HCT116 (cell line): ENCODE measurements at places on chromosomes 7 and 10. TPM values are rescaled to one million over a fixed set of nuclear protein-coding genes. Genes with fewer than 3 reads are reported as not detected.
A peak's percentile ranks its signal among the peaks of the same experiment; 100 is the strongest.

DNA sequence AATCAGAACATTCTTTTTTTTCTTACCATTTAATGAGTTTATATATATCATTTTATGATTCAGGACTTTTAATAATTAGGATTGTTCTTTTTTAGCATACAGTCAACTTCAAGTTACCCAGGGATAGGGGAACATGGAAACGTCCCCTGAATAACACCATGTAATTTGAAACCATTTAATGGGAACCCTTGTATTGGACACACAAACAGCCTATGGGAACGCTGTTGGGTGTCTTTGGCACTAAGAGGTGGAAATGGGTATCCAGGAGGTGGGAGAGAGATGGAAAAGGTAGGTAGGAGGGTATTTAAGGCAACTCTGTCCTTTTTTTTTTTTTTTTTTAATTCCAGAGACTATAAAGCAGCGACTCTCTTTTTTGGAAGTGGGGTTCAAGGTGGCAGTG lies 2.6 kb downstream of the LUC7L2 start:
- no peak overlapping the region for H3K27ac ChIP-seq
- no peaks in the 10 kb centered on the region for H3K27me3 ChIP-seq
- DNase-seq, result no peak
- peaks cover 11% of the 10 kb centered on the region for H3K36me3 ChIP-seq
- peaks cover 22% of the 10 kb centered on the region for H3K4me1 ChIP-seq
- H3K4me3 ChIP-seq, result no peak overlapping the region

DNA sequence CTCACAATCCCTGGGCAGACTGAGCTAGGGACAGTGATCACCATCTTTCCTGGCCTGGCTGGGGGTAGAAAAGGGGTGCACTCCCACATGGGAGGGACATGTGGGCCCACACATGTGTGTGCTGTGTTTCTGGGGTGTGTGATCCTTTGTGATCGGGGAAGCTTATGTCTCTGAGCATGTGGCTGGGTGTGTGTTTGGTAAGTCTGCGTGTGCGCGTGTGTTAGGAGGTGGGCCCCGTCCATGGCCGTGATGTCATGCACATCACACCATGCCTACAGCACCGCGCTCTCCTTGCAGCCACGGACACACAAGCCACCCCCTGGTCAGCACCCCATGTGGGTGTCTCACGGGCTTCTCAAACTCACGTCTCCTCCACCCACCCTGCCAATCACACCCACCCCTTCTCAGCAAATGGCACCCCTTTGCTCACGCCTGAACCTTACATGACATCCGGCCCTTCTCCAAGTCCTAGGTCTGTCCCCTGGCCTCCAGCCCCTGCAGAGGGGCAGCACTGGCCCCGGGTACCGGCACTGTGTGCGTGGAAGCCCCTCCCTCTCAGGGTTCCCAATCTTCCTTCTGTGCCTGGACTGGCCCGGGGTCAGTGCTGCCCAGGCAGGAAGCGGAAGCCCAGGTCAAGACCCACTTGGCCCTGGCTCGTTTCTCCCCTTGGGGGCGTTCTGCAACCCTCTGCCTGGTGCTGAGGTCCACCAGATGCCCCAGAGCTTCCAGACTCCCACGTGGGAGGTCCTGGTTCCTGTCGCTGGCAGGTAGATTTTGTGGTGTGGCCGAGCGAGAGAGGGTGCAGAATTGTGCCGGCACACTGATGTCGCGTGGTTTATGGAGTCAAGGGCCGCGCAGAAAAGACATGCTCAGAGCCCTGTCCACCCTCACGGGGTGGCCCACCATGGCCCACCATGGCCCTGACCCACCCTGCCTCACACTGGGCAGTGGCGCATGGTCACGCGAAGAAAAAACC lies 12.6 kb downstream of the SLC29A4 start:
- no peak overlapping the region for H3K4me3 ChIP-seq
- no peaks in the 10 kb centered on the region for H3K4me1 ChIP-seq
- no peak for DNase-seq

- H3K27ac ChIP-seq, result no peak overlapping the region
- H3K4me1 ChIP-seq, result no peaks in the 10 kb centered on the region
- H3K27me3 ChIP-seq, result no peaks in the 10 kb centered on the region
- H3K4me3 ChIP-seq, result no peak overlapping the region
- no peak for DNase-seq
Measured at GRCh38 chr10:4819067-4819466, 6.9 kb upstream of the AKR1E2 start.

DNA sequence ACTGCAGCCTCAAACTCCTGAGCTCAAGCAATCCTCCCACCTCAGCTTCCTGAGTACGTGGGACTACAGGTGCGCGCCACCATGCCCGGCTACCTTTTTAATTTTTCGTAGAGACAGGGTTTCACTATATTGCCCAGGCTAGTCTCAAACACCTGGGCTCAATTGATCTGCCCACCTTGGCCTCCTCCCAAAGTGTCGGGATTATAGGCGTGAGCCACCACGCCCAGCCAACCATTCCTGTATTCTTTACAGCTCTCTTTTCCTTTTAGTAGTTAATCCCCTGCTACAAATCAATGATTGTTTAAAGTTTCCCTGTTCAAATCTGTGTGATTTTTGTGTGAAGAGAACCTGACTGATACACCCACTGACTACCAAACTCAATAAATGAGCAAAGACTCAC lies 75.4 kb upstream of the SVIL start:
- no peak for DNase-seq

DNA sequence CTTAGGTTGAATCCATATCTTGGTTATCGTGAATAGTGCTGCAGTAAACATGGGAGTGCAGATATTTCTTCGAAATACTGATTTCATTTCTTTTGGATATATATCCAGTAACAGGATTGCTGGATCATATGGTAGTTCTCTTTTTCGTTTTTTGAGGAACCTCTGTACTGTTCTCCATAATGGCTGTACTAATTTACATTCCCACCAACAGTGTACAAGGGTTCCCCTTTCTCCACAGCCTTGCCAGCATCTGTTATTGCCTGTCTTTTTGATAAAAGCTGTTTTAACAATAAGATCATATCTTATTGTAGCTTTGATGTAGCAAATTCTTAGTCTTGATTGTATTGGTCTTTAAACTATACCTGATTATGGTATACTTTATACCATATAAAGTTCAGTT lies 45.3 kb downstream of the ZNRF2 start:
- no peak overlapping the region for H3K27ac ChIP-seq
- H3K36me3 ChIP-seq, result no peaks in the 10 kb centered on the region
- DNase-seq, result no peak
- H3K4me3 ChIP-seq, result no peak overlapping the region
- H3K27me3 ChIP-seq, result no peaks in the 10 kb centered on the region

DNA sequence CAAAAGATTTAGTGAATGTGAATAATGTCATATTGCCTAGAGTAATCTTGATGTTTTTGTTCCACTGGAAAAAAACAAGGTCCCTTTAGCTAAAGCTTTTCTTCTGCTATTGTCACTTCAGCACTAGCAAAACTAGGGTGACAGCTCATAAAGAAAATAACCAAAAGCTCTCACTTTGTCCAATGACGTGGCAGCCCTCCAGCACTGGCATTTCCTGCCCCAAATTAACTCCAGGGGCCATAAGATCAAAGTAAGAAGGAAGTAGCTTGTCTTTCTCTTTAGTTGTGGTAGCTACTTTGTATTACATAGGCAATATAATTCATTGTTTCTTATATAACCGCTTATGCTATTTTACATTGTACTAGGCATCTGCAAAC lies 47.3 kb downstream of the LRRN3 start:
- no peak overlapping the region for H3K4me3 ChIP-seq
- no peaks in the 10 kb centered on the region for H3K27me3 ChIP-seq
- peaks cover 27% of the 10 kb centered on the region for H3K4me1 ChIP-seq
- peak; percentile 62 for DNase-seq
- H3K27ac ChIP-seq, result peak overlapping the region; percentile 72
- no peaks in the 10 kb centered on the region for H3K36me3 ChIP-seq

GRCh38 chr7:22430457-22430856 lies 69.5 kb downstream of the STEAP1B start:
- H3K4me1 ChIP-seq, result peaks cover 8% of the 10 kb centered on the region; the same call in 1 of the 2 replicates
- no peaks in the 10 kb centered on the region for H3K36me3 ChIP-seq
- H3K4me3 ChIP-seq, result no peak overlapping the region
- DNase-seq, result no peak
- H3K27me3 ChIP-seq, result no peaks in the 10 kb centered on the region
- no peak overlapping the region for H3K27ac ChIP-seq

- H3K4me3 ChIP-seq, result no peak overlapping the region
- DNase-seq, result no peak
- no peaks in the 10 kb centered on the region for H3K36me3 ChIP-seq
- no peaks in the 10 kb centered on the region for H3K27me3 ChIP-seq
- no peaks in the 10 kb centered on the region for H3K4me1 ChIP-seq
- no peak overlapping the region for H3K27ac ChIP-seq
Measured at GRCh38 chr7:28142650-28143049, 37.9 kb downstream of the JAZF1 start.

GRCh38 chr10:95791425-95791979 lies 35.5 kb downstream of the ENTPD1 start:
- no peak for DNase-seq
- H3K4me3 ChIP-seq, result no peak overlapping the region
- H3K27me3 ChIP-seq, result no peaks in the 10 kb centered on the region

- no peak overlapping the region for H3K27ac ChIP-seq
- H3K4me3 ChIP-seq, result no peak overlapping the region
- no peaks in the 10 kb centered on the region for H3K4me1 ChIP-seq
- no peak for DNase-seq
- H3K27me3 ChIP-seq, result no peaks in the 10 kb centered on the region
Measured at GRCh38 chr7:111091593-111092358, 849 bp downstream of the LRRN3 start.

- DNase-seq, result no peak
- H3K36me3 ChIP-seq, result no peaks in the 10 kb centered on the region
- H3K27me3 ChIP-seq, result peaks cover 10% of the 10 kb centered on the region; the same call in 1 of the 2 replicates
- no peak overlapping the region for H3K4me3 ChIP-seq
- H3K27ac ChIP-seq, result no peak overlapping the region
- no peaks in the 10 kb centered on the region for H3K4me1 ChIP-seq
Measured at GRCh38 chr10:1159131-1160061, 103.2 kb downstream of the WDR37 start.

DNA sequence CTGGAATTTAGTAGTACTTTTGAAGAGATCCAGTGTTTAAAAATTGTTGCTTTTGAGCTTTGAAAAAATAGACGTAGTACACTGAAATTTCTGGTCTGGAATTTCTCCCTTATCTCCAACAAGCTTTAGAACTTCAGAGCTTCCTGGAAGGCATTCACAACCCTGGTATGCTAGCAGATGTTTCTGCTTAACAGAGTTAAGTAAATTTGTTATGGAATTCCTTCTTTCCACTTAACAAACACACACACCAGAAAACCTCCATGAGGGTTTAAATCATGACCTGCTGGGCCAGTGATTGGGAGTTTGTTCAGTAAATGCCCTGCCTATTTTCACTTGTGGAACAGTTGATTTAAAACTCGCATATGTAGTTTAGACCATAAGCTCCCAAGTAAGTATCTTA lies 13.7 kb downstream of the ASB15 start:
- H3K27ac ChIP-seq, result no peak overlapping the region
- no peak overlapping the region for H3K4me3 ChIP-seq
- DNase-seq, result no peak
- H3K4me1 ChIP-seq, result no peaks in the 10 kb centered on the region
- H3K27me3 ChIP-seq, result no peaks in the 10 kb centered on the region

DNA sequence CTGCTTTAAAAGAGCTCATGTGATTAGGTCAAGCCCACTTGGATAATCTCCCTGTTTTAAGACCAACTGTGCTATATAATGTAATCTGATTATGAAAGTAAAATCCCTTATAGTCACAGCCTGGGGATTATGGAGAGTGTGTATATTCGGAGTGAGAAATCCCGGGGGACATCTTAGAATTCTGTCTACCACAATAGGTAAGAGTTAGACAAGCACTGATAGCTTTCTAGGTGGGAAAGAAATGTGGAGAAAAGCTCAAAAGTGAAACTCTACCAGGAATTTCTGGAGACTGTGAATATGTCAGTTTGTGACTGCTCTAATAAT lies 2.9 kb upstream of the VCL start:
- no peaks in the 10 kb centered on the region for H3K27me3 ChIP-seq
- no peaks in the 10 kb centered on the region for H3K36me3 ChIP-seq
- no peak for DNase-seq
- no peak overlapping the region for H3K27ac ChIP-seq
- H3K4me3 ChIP-seq, result no peak overlapping the region

DNA sequence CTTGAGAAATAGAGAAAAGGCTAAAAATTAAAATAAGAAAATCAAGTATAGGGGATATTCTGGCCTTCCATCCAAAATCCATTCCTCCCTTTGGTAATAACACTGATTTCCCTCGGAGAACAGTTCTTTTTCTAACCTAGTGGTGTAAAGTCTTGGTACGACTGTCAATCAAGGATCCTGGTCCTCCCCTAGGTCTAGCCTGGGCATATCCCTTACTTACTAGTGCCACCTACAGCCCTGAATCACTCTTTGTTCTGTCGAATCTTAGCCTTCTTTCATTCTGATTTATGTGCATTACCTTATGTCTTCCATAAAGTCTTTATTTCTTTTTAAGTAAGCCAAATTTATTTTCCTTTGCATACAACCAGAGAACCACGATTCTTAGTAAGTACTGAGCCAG lies 298.7 kb upstream of the LRRTM3 start:
- DNase-seq, result peak; percentile 66
- no peaks in the 10 kb centered on the region for H3K4me1 ChIP-seq
- no peaks in the 10 kb centered on the region for H3K36me3 ChIP-seq
- H3K27me3 ChIP-seq, result no peaks in the 10 kb centered on the region

- no peaks in the 10 kb centered on the region for H3K36me3 ChIP-seq
- H3K27me3 ChIP-seq, result no peaks in the 10 kb centered on the region
- peaks cover 16% of the 10 kb centered on the region; the same call in 1 of the 2 replicates for H3K4me1 ChIP-seq
- no peak overlapping the region for H3K27ac ChIP-seq
- DNase-seq, result no peak
Measured at GRCh38 chr10:4941540-4942330, 21.5 kb upstream of the AKR1C1 start.

DNA sequence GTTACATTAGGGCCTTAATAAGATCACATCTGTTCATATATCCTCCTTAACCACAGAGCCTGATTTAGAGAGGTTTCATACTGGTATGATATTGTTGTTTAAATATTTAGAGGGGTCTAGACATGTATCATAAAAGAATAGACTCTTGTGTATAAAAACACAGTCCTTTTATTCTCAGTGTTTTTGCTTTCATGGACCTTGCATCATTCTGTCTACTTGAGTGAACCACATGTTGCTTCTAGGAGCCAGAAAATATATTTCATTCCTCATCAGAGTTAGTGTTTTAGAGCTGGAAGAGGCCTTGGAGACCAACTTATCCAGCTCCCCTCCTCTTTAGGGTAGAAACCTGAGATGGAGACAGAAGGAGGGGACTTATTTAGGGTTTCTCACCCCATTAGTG lies 312.8 kb downstream of the LRMDA start:
- H3K27ac ChIP-seq, result no peak overlapping the region
- no peaks in the 10 kb centered on the region for H3K36me3 ChIP-seq
- no peak for DNase-seq
- no peaks in the 10 kb centered on the region for H3K4me1 ChIP-seq
- H3K27me3 ChIP-seq, result no peaks in the 10 kb centered on the region

UPK3B gene
- 2.3 TPM for total RNA-seq

UNC5B gene
- 22.0 TPM for total RNA-seq

SYT15B gene
- 0.37 TPM for total RNA-seq

SEMA3A gene
- 14.2 TPM for total RNA-seq

SFTPA1 gene
- total RNA-seq, result 6.5 TPM
